ENCODE measurements at places on chromosomes 16 and 17.

DNA sequence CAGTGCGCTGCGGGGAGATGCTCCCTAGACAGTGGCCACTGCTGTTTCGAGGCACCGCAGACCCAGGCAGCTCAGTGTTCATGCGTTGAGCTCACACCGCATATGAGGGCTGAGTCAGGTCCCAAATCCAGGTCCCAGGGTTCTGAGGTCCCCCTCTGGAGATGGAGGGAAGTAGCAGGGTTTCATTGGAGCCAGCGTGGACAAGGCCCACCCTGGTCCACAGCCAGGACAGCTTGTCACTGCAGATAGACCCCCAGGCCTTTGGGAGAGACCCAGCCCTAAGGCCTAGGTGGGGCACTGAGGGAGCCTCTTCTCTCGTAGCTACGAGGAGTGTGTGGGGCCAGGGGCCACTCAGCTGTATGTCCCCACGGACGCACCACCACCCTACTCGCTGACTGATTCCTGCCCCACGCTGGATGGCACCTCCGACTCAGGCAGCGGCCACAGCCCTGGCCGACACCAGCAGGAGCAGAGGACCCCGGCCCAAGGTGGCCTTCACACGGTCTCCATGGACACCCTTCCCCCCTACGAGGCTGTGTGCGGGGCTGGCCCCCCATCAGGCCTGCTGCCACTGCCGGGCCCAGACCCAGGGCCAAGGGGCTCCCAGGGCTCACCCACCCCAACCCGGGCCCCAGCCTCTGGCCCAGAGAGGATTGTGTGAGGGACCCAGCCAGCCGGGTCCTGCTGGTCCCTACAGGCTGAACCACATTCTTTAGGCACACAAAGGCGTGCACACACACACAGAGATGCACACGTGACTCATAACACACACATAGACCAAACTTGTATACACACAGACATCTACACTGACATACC is 53.4 kb downstream of the BEAN1 start:
- no peak for DNase-seq

DNA sequence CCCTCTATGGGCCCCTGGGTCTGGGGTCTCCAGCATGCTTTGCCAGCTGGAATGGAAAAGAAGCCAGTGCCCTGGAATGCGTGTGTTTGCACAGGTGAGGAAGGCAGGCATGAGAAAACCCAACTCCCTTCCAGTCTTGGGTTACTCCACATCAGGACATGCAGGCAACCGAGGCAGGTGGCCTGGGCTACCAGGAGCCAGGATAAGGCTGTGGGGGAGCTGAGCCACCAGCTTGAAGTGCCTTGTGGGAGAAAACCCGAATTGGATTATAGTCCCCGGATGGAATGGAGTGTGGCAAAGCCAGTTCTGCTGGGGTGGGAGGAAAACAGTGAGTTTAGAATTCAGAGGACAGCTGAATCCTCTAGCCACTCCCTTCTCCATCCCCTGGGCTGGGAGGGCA is 7.2 kb downstream of the SRCIN1 start:
- no peak for DNase-seq

- no peak for DNase-seq
Observed at GRCh38 chr16:24309258-24310142, 53.4 kb downstream of the CACNG3 start.

DNA sequence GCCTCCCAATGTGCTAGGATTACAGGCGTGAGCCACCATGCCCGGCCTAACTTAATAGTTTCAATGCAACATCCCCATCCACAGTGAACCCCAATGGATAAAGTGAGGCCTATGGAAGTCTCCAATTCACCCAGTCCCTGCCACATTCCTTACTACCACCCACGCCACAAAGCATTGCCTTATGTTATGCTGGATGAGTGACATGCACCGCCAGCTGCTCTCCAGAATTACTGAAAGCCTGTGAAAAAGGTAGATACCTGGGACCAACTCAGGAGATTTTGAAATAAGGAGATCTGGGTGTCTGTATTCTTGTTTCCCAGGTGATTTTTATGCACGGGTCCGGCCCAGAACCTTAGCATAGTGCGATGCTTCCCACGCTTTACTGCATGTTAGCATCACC is 16.9 kb upstream of the GAS7 start:
- DNase-seq: no peak

- DNase-seq: no peak
Observed at GRCh38 chr16:65069065-65069464, 52.8 kb downstream of the CDH11 start.

GRCh38 chr17:50174444-50174843 is 8.6 kb downstream of the SGCA start:
- no peak for DNase-seq

DNA sequence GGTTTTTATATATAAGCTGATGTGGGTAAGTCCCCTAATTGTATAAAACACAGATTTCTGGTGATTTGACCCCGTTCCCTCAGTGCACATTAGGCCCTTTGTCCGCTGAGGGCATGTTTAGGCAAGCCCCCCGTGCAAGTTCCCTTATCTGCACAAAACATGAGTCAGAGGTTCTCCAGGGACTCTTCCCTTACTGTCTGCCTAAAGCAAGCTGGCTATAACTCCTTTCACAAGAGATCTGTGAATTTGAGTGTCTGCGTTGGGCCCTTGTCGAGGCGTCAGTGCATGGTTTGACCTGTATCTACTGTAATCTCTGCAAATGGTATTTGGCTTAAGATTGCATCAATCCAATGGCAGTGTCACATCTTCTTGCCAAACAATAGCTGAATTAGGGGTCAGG is 712.8 kb downstream of the CDH8 start:
- no peak for DNase-seq

- no peak for DNase-seq
Observed at GRCh38 chr17:8359769-8360168, 16.7 kb downstream of the KRABD2 start.

DNA sequence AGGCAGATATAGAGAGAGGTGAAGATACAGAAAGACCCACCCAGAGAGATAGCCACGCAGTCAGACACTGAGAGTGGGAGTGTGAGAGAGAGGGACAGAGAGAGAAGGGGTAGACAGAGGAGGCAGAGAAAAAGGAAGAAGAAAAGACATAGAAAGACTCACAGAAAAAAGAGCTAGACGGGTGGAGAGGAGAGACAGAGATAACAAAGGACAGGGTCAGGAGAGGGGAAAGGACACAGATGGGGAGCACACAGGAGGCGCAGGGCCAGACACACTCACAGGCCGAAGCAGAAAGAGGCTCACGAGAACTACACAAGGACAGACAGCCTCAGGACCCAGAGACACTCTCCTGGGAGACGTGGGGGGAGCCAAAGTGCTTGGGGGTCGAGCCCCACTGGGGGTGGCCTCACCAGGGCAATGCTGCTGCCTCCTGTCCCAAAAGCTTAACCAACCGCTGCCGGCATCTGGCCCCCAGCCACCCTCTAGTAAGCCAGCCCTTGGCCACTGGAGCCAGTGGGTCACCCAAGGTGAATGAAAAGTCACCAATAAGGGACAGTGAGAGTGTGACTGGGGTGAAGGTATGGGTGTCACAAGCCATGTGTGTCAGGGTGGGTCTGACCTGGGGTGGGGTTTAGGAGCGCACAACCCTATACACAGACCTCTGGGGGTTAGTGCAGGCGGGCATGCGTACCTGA is 3.8 kb downstream of the ZNF385C start:
- DNase-seq: no peak

DNA sequence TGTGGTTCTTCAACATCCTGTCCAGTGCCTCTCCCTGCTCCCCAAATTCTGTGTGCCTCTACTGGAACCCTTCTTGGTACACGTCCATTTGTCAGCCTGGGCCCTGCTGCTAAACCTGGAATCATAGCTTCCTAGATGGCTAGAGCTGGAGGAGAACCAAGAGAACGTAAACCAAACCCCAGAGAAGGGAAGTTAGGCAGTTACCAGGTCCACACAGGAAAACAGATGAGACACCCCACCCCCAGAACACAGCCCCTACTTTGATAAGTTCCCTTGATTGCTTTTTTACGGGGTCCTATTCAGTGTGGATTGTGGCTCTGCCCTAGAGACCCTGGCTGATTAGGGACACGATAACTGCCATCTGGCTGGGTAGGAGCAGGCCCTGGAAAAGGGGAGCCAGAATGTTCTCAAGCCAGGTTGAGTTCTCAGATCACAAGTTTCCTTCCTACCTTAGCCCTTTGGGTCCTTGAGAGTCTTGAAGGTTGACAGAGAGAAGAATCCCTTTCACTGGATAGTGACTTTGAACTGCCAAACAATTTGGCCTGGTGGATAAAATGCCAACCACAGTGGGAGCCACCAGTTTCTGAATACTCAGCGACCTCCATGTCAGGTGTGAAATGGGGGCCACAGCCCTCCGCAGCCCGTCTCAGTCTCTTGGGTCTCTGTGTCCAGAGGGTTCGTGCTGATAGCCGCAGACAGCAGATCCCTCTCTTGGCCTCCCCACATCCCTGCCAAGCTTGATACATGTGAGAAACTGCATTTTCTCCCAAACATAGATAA is 7.9 kb downstream of the TBX4 start:
- no peak for DNase-seq

GRCh38 chr17:50169121-50169764 is 3.4 kb downstream of the SGCA start:
- no peak for DNase-seq

GRCh38 chr16:6969594-6969993 is 363.1 kb upstream of the RBFOX1 start:
- no peak for DNase-seq

DNA sequence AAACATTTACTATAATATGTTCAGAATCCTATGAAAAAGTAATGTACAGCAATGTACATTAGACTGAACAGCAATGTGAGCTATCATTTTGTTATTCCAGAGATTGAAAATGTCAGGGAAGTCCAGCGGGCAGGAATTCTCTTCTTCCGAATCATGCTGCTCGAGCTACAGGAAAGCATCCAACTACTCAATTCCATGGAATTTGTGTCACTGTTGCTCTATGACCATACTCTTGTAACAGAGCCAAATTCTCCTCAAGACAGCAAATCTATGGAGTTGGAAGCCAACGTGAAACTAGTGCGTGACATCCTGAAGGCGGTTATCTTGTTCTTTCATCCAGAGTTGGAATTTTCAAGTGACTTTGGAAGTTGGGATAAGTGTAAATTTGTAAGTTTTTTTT is 24.8 kb upstream of the NSRP1 start:
- no peak for DNase-seq

GRCh38 chr17:68592682-68593641 is 8.2 kb downstream of the FAM20A start:
- DNase-seq: no peak

- no peak for DNase-seq
Observed at GRCh38 chr16:71440669-71441347, 1.0 kb downstream of the TLE7 start.

DNA sequence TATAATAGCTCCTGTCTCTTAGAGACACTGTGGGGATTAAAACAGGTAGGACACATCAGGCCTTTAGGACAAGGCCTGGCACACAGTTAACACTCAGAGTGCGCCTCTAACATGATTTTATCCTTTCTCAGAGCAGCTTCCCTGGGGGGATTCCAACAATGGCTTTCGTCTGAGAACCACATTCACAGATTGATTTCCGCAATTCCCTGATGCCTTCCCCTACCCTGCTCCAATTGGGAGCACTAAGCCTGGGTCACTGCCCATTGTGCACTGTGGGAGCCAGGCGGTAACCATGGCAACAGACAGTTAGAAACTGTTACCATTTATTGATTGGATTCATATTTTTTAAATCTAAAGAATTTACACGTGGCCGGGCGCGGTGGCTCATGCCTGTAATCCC is 5.9 kb upstream of the ALKBH5 start:
- DNase-seq: no peak

DNA sequence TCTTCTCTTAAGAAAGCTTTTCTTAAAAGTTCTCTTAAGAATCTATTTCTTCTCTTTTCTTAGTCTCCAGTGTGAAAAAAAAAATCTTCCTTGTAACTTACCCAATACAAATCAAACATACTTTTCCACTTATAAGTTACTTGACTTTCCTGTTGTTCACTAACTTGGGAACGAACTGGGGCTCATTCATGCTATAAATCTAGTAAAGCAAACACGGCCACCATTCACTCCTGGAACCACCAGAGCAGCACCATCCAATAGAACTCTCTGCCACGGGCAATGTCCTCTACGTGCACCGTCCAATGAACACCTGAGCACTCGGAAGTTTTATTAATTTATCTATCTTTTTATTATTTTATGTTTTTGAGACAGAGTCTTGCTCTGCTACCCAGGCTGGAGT is 20.8 kb downstream of the SRP68 start:
- no peak for DNase-seq

- no peak for DNase-seq
Observed at GRCh38 chr16:49766225-49766624, 89.7 kb downstream of the ZNF423 start.

DNA sequence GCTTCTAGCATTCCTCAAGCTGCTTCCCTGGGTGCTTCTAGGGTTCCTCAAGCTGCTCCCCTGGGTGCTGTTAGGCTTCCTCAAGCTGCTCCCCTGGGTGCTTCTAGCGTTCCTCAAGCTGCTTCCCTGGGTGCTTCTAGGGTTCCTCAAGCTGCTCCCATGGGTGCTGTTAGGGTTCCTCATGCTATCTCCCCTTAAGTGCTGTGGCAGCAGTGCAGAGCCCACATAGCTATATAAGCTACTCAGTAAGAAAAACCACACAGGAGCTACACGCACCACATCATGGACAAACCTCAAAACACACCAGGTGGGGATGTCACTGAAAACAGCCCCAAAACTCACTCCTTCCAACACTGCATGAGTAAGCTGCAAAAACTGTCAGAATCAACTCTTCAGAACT is 35.2 kb downstream of the ANKRD11 start:
- no peak for DNase-seq

- no peak for DNase-seq
Observed at GRCh38 chr17:44981221-44981968, 13.3 kb upstream of the C1QL1 start.

- no peak for DNase-seq
Observed at GRCh38 chr16:88678224-88678979, 7.9 kb downstream of the SNAI3 start.

- no peak for DNase-seq
Observed at GRCh38 chr17:36593656-36594316, 2.1 kb downstream of the DHRS11 start.

GRCh38 chr17:55518510-55518909 is 7.3 kb upstream of the SMIM36 start:
- no peak for DNase-seq

DNA sequence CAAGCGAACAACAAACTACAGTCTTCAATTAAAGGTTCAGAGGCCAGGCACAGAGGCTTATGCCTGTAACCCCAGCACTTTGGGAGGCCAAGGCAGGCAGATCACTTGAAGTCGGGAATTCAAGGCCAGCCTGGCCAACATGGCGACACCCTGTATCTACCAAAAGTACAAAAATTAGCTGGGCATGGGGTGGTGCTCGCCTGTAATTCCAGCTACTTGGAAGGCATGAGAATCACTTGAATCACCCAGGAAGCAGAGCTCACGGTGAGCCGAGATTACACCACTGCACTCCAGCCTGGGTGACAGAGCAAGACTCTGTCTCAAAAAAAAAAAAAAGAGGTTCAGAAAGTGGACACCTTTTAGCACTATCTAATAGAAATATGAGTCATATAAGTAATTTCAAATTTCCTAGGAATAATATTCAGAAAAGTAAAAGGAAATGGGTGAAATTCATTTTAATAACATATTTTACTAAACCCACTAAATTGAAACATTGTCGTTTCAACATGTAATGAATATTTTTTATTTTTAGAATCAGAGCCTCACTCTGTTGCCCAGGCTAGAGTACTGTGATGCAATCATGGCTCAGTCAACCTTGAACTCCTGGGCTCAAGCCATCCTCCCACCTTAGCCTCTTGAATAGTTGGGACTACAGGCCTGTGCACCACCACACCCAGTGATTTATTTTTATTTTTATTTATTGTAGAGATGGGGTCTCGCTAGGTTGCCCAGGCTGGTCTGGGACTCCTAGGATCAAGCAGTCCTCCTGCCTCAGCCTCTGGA is 15.2 kb upstream of the MARCHF10 start:
- DNase-seq: no peak
